ENCODE measurements at places on chromosomes 3 and 15. TPM values are rescaled to one million over a fixed set of nuclear protein-coding genes. Genes with fewer than 3 reads are reported as not detected.

The SEMA5B gene
- 0.38 TPM for total RNA-seq

The KIF7 gene
- total RNA-seq, result 4.9 TPM

The GOLGA6L9 gene
- 9.1 TPM for total RNA-seq

The PPP2R3A gene
- total RNA-seq, result 21.4 TPM

The CRBN gene
- 54.1 TPM for total RNA-seq

The SLC24A5 gene
- total RNA-seq, result 0.31 TPM

The STXBP5L gene
- 4.3 TPM for total RNA-seq

The LRRC31 gene
- 0.19 TPM for total RNA-seq

The TMEM207 gene
- total RNA-seq, result not detected

The BNC1 gene
- 0.24 TPM for total RNA-seq

The CRYGS gene
- total RNA-seq, result 2.7 TPM

The GUCA1C gene
- total RNA-seq, result not detected

The GNB4 gene
- 16.9 TPM for total RNA-seq

The MNS1 gene
- 2.1 TPM for total RNA-seq

The B4GALT4 gene
- 14.8 TPM for total RNA-seq

The SMCO1 gene
- total RNA-seq, result 0.13 TPM

The MAP6D1 gene
- total RNA-seq, result 3.5 TPM

The RETNLB gene
- total RNA-seq, result not detected

The MCCC1 gene
- 34.1 TPM for total RNA-seq

The CLRN1 gene
- total RNA-seq, result not detected

The XCR1 gene
- total RNA-seq, result 0.05 TPM

The RBP2 gene
- 3.9 TPM for total RNA-seq

The ST8SIA2 gene
- total RNA-seq, result 16.4 TPM

The FBXW12 gene
- total RNA-seq, result 0.96 TPM

The BCL2A1 gene
- not detected for total RNA-seq

The SERP1 gene
- 71.2 TPM for total RNA-seq

The DOCK3 gene
- total RNA-seq, result 7.8 TPM

The ZNF774 gene
- 4.6 TPM for total RNA-seq

The ZNF860 gene
- total RNA-seq, result 0.23 TPM
